Stimulated activated naive CD4-positive, alpha-beta T cell (primary cell): ENCODE measurements at places on chromosomes 4 and X.

- no peak for DNase-seq
These were observed 78.9 kb upstream of the SLC4A4 start for GRCh38 chr4:71259911-71260331.

DNA sequence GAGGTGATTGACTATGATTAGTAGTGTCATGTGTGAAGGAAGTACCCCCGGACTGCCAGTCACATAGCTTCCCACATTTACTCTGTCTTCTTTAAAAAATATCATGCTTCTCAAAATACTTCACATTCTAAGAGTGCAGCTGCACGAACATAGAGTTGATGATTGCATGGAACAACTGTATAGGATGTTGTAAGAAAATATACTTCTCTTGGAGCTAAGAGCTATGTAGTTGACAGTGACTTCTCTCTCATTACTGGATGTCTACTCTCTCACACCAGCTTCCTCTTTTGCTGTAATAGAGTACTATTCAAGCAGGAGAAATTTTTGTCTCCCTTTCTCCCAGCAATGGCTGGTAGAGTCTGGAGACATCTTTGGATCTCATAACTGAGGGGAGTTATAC is 99.4 kb upstream of the PUDP start:
- no peak for DNase-seq

- no peak for DNase-seq
These were observed 155.1 kb downstream of the SHROOM3 start for GRCh38 chr4:76589872-76590797.

GRCh38 chr4:120821977-120822376 is 100.5 kb downstream of the PRDM5 start:
- DNase-seq = no peak

DNA sequence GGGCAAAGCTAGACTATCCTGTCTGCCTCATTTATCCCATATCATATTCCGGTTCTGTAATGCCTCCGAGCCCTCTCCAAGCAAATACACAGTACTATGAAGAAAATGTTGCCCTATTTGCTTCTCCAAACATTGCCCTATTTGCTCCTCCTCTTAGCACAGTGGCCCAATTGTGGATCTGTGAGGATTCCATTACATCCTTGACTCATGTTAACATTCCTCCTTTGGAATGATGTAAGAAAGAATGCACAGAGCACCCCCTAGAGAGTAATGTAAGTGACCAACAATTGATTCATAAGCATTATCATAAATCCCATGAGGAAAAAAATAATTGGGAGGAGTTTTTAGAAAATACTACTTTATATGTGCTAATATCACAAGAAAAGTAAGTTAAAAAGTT is 11.3 kb upstream of the BTC start:
- DNase-seq = no peak

- no peak for DNase-seq
These were observed 17.9 kb downstream of the LRBA start for GRCh38 chr4:150997141-150997540.

- no peak for DNase-seq
These were observed 16.9 kb downstream of the TRIM75 start for GRCh38 chr4:165070560-165070959.

GRCh38 chr4:54877006-54877405 is 219.2 kb downstream of the KIT start:
- no peak for DNase-seq

DNA sequence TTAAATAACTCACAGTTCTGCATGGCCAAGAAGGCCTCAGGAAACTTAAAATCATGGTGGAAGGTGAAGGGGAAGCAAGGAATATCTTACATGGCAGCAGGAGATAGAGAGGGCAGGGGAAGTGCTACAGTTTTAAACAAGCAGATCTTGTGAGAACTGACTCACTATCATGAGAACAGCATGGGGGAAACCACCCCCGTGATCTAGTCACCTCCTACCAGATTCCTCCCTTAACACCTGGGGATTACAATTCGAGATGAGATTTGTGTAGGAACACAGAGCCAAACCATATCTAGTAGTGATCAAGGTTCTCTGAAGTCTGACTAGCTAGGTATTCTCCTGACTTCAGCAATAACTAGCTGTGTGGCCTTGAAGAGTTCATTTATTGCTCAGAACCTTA is 56.0 kb downstream of the BANK1 start:
- no peak for DNase-seq

- DNase-seq = no peak
These were observed 12.0 kb downstream of the TMEM154 start for GRCh38 chr4:152667781-152668180.

GRCh38 chr4:119748853-119749252 is 120.2 kb upstream of the PDE5A start:
- DNase-seq = no peak

DNA sequence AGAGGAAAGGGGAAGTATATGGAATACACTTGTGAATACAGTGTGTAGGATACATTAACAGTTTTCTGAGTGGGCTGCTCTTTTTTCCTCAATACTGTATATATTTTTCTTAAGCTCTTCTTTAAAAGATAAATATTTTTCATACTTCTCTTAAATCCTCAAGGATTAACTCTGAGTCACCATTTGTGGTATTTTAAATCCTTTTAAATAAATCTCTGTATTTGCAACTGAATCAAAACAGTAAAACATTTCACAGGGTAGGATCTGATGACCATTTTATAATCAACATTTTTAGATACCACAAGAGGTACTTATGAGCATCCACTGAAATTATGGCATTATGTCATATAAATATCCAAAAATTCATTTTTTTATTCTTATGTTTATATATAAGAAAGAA is 87.6 kb downstream of the GAB1 start:
- no peak for DNase-seq

GRCh38 chr4:772776-773175 is 53.2 kb downstream of the CPLX1 start:
- DNase-seq = no peak

GRCh38 chrX:15055146-15055930 is 182.1 kb downstream of the MOSPD2 start:
- DNase-seq = no peak

DNA sequence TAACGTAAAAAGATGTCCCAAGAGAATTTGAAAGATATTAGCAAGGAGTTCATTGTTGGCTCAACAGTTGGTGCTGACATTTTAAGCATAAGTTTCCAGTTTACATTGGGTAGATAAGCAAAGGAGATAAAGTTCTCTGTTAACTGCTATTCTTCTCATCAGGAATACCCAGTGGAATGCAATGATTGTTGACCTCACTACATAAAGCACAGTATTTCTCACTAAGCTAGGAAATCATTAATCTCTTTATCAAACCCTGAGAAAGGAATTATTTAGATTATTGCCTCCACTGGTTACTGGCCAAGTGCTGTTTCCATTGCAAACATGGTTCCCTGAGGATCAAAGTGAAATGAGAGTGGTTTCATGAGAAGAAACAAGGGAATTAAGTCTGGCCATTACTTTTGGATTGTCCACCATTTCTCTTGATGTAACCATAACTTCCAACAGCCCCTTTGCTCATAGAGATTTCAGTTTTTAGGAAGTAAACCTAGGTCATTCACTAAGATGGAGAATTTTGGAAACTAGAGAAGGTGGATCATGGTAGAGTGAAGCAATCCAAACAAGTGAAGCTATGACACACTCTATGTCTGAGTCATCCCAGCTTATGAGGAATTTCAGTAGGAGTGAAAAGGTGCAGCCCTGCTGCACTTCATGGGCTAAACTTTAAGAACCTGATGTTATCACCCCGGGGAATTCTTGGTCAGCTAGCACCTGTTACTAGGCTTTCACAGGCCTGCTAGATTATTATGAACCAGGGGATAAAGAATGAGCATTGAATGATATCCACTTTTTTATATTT is 163.4 kb downstream of the AREG start:
- DNase-seq = no peak

DNA sequence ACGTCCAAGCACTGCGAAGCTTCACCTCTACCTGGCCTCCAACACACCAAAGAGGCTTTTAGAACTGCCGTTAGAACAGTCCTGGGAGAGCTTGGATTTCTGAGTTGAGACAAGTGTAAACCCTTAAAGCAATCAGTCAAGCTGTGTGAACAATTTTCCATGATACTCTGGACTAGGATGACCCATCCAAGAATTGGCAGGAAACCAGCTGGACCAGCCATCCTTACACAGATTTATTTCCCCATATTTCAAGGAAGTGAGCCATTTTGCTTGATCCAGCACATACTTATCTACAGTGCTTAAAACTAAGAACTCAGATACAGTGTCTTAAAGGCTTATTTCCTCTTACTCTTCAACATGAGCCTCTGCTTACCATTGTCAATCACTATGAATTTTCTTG is 340.7 kb upstream of the HS3ST1 start:
- no peak for DNase-seq

GRCh38 chrX:19846995-19847790 is 40.2 kb downstream of the SH3KBP1 start:
- no peak for DNase-seq

- DNase-seq = no peak
These were observed 84.2 kb downstream of the HPRT1 start for GRCh38 chrX:134544135-134544512.

GRCh38 chr4:168999809-169000208 is 10.2 kb downstream of the CBR4 start:
- DNase-seq = no peak

- no peak for DNase-seq
These were observed 236.4 kb upstream of the TAPT1 start for GRCh38 chr4:16462656-16463055.

DNA sequence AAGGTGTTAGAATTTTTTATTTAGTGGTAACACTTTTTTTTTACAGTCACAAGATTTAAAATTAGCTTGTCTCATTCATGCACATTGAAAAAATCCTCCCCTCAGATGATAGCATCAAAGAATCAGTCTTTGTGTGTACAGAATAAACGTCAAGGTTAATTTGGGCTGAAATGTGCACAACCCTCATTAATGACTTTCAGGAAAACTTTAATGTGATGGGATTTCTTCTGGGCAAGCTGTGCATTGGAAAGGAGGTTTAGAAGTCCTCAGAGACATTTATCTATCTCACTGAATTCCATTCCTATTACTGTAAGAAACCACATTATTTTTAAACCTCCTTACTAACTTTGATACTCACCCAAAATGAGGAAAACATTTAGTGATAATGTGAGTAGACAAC is 88.2 kb upstream of the TECRL start:
- no peak for DNase-seq

GRCh38 chr4:81827577-81828202 is 356.0 kb upstream of the RASGEF1B start:
- no peak for DNase-seq

- DNase-seq = no peak
These were observed 840.3 kb upstream of the ADGRL3 start for GRCh38 chr4:60359746-60360367.

- no peak for DNase-seq
These were observed 23.1 kb upstream of the GPR34 start for GRCh38 chrX:41665686-41666085.

- DNase-seq = no peak
These were observed 25.7 kb downstream of the SLC39A8 start for GRCh38 chr4:102319594-102319993.

DNA sequence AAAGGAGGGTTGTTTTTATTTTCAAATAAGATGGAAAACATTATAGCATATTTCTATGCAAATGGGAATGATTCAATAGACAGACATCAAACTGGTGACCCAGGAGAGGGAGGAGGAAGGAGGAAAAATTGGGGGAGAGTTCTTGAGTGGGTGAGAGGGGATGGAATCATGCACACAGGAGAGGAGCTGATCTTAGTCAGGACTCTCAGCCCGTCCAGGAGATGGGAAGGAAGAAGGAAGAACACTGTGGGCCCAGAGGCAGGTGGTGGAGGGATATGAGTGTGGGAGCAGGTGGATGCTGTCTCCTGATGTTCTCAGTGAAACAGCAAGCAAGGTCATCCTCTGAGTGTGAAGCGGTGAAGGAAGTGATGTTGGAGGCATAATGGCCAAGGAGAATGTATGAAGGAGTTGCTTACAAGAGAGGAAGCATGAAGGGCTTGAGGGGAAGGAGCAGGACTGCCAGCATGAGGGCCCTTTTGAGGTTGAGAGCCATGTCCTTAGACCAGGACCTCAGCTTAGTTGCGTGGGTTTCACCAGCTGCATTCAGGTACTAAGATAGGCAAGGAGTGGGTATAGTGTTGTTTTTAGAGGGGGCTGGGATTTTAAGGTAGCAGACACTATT is 161.7 kb upstream of the NAP1L5 start:
- no peak for DNase-seq

- no peak for DNase-seq
These were observed 163.8 kb downstream of the ATRX start for GRCh38 chrX:77622233-77622632.

- no peak for DNase-seq
These were observed 452.3 kb upstream of the GALNT7 start for GRCh38 chr4:172716291-172716690.

GRCh38 chrX:68433155-68433980 is at the start of gene OPHN1:
Gene OPHN1, minus strand, starts transcription at chrX:68433495. Its CDS starts 475 bp downstream, at chrX:68433020.
- no peak for DNase-seq

DNA sequence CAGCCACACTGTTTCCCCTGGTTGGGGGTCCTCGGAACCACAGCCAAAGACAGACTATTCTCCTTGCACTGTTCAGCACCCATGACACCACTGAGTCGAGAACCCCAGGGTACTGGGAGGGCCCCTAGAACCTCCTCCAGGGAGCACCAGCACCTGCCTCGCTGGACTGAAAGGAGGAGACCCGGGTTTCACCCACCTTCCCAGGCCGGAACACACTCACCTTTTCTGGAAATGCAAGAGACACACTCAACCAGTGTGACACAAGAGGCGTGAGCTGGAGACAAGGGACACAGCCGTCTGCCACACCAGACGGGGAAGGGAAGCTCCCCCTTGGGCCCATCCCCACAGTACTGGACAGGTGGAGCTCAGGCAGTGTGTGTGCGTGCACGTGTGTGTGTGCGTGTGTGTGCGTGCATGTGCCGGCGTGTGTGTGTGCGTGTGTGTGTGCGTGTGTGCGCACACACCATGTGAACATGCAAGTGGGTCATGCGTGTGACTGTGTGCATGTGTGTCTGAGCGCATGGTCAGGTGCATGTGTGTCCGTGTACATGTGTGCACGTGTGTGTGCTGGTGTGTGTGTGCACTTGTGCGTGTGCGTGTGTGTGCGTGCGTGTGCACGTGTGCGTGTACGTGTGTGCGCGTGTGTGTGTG is 128.8 kb upstream of the NKX1-1 start:
- DNase-seq = no peak

DNA sequence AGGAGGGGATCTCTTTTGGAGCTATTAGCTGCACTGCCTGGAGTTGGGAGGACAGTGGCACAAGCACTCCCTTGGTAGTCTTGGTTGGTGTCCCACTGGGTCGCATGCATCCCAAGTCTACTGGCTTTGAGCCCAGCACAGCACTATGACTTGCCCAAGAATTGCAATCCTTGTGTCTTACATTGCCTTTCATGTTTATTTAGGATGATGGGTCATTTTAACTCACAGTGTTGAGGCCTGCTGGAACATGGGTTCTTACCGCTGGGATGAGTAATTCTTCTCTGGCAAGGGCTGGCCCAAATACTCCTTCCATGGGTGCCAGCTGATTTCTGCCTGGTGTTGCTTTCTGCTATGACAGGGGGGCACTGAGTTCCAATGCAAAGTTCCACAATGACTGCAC is 185.5 kb downstream of the TEX13C start:
- no peak for DNase-seq

DNA sequence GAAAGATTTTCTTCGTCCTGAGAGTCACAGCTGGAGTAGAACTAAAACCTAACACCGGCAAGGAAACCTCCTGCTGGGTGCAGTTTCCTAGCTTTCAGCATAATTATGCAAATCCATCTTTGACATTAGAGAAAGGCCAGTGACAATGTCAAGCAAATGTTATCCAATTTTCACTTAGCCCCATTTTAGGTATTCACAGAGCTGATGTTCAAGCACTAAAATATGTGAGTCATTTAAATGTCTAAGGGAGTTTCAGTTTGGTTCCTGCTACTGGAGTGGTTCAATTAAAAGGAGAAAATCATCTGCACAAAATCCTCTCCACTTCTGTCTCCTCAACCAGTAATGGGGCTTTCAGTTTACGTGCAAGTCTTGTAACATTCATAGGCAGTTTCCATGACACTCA is 37.1 kb upstream of the AMOT start:
- DNase-seq = no peak
